ENCODE measurements at places on chromosomes 7 and 10.

DNA sequence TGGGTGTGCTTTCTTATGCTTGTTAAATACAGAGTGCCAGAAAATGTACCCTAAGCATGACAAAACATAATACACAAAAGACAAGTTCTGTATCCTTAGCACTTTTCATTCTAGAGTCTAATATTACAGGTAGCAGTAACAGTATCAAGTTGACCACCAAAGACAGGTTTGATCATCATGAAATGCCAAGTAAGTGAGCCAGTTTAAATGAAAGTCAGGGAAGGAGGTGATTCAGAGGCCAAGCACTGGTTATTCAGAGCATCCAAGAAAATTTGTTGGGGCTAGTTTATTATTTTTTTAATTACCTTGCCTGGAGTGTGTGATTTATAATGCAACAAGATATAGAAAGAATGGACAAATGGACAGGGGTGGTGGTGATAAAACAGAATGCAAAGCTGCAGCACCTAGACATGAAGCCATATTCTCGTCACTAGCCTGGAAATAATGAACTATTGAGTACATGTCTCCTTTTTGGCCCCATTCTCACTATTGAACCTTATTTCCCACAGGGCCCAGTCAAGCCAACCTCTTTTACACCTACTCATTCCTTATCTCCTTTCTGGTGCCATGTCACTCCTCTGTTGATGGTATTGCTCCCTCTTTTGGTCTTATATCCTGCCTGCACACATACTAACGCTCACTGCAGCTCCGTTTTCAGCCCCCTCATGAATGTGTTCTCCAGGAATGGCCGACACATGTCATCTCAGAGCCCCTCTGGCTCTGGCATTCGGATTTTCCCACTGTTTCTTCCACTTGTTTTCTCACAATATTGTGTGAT, 78.6 kb upstream of the GLCCI1 start:
- DNase-seq: no peak

DNA sequence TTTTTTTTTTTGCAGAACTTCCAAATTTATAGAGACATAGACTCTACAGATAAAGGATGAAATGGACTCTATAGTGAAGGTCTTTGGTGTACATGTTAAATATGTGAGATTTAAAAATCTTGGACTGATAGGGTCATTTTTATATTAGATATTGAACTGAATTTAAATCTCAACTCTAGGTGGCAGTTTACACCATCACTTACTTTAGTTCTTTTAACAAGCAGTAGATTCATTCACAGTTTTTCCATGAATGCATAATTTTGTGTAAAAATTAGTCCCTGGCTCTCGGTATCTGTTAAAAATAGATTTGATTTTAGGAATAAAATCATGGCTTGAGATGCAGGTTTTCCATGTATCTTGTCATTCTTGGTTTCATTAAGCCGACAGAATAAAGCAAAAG, 31.1 kb upstream of the SNX13 start:
- no peak for DNase-seq

GRCh38 chr7:143269251-143269650, 6.0 kb downstream of the GSTK1 start:
- no peak for DNase-seq

DNA sequence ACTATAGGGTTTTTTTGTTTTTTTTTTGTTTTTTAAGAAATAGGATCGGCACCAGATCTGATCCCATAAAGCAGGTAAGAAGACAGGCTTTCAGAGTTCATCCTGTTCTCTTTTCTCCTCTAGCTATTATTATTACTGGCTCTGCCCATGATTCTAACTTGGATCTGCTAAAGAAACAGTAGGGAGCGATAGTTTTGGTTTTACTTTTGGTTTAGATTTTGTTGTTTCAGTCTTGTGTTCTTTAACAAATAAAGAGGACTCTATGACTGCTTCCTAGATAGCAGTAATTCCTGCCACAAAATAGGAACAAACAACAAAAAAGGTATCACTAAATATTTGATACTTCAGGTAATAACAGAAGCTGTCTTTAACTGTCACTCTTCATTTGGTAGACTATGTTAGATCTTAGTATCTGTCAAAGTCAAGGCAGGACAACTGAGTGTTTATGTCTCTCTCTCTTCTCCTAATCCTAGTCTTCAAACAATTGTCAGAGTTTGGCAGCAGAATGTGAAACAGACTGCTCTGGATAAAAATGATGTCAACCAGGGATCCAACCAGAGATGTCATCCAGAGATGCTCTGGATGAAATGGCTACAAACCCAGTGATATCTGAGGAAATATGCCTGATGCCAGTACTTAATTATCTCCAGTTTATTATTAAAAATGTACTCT, 99.8 kb downstream of the KMT2C start:
- no peak for DNase-seq

DNA sequence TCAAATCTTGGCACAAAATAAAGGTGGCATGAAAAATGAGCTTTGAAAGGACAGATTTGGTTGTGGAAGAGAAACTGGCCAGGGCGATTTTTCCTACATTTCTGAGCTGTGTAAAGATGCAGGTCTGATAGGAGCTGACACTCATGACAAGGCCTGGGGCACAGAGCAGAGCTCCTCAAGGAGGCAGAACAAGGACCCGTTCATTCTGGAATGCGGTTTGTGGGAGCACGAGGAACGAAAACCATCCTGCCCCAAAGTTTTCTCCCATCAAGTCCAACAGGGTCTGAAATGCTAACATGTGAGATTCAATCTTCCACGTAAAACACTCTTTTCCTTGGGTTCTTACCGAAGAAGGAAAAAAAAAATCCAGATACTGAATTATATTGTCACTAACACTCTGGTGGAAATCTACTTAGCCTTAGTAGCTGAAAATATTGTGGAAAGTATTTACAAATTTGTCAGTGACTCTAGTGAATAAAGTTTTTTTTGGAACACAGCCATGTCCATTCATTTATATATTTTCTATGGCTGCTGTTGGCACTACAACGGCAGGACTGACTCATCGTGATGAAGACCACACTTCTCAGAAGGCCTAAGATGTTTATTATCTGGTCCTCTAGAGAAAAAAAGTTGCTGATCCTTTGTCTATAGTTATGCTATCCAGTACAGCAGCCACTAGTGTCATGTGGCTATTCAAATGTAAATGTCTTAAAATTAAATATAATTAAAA, 215.7 kb downstream of the BAMBI start:
- no peak for DNase-seq

- no peak for DNase-seq
Measured at GRCh38 chr7:32680259-32681173, 185.2 kb downstream of the AVL9 start.

DNA sequence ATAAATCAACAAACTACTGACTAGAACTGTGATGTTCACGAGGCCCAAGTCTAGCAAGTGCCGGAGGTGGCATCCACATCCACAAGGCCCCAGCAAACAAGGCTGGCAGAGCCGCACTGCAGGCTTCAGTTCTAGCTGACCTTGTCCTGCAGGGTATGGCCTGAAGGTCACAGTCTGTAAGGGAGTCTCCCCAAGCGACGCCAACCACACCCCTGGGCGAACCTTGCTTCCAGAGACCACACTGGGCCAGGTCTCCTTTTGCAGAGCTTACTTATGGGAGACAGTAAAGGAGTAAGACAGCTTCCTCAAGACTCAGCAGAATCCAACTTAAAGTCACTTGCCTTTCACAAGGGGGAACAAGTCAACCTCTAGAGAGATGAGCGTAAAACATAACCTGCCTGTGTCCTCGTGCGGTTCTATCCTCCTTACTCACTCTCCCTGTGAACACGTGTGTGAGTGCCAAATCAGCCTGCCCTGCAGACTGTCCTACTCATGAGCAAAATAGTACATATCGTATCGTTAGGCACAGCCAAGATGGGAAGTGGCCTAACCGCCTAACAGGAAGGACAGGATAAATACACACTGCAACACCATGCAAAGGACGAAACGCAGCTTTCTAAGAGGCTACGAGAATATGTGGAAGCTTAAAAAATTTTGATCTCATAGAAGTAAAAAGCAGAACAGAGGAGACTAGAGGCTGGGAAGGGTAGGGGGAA, 22.7 kb downstream of the FAM53B start:
- no peak for DNase-seq

- DNase-seq: peak; percentile 17
Measured at GRCh38 chr7:143408686-143409561, at the start of gene EPHA1. EPHA1 (minus strand) TSS chr7:143408856; CDS start chr7:143408805, 51 bp downstream.

DNA sequence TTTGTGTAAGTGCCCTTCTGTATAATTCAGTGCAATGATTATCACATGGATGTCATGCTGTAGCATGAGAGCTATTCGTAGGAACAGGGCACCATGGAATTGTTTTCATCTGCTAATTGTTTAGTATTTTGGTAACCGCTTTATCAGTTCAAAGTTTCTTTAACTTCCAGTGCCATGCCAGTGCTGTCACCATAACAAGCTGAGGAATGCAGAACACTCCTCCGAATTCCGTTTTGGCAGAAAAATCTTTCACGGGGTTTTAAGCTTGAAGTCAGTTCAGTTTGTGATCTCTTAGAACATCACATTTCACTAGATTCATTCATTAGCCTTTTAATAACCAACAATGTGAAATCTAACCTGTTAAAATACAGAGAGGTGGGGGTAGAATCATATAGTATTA, 117.2 kb upstream of the SEMA3C start:
- no peak for DNase-seq

DNA sequence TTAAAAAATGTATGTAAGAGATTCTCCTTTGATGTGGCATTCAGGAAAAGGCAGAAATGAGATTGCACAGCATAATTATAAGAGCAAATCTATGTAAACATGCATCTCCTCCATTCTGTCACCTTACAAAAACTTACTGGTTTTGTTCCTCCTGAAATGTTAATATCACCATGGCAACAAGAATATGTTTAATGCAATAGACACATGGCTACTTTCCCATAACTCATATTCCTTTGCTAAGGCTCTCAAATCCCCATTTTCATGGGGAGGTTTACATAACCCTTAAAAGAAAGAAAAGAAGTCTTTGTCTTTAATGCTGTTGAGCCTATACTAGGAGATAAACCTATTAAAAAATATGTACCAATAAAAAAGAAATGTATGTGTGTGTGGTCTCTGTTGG, 136.2 kb downstream of the ANK3 start:
- DNase-seq: no peak

DNA sequence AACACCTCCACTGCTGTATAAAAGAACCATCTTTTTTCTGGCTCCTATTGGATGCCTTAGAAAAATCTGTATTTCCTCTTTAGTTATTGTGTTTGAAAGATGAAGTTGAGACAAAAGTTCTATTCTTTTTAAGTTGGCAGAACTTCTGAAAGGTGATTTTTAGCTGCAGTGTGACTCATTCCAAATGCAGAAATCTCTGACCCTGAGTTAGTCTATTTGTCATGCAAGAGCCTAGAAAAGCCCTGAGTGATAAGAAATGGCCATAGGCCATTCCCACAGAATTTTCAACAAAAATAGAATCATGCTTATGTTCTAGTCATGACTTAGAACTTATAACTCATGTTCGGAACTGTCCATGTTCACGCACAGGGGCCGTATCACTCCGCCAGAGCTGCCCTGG, 89.1 kb downstream of the EGFR start:
- no peak for DNase-seq

DNA sequence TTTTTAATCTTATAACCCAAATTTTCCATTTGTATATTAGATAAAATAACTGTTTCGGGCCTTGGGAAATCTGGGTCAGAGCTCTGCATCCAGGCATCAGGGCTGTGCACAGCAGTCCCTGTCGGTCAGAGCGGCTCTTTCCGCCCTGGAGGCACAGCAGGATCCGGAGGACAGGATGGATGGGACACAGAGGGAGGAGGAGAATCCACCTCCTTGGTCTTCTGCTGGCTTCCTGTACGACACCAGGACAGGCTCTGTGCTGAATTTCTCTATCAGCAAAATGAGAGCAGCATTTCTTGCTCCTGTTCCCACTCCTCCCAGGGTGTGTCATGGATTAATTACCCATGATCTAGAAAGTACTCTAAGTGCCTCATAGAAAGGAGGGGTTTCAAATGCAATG, 254.9 kb downstream of the SKAP2 start:
- DNase-seq: no peak

DNA sequence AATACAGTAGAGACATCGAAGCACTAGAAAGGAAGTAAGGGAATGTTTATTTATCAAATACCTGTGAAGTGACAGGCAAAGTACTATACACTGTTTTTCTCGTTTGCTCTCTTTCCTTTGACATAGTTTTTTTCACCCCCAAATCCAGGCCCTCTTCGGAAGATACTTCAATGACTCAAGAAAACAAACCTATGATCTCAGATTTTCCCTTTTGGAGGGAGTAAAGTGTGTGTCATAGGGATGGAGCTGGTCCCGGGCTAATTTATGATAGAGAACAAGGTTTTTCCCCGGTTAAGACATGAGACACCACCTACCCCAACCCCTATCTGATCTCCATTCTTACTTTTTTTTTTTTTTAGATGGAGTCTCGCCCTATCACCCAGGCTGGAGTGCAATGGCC, 61.7 kb downstream of the MAP3K8 start:
- no peak for DNase-seq

- no peak for DNase-seq
Measured at GRCh38 chr10:119265691-119266090, 58.3 kb downstream of the GRK5 start.

DNA sequence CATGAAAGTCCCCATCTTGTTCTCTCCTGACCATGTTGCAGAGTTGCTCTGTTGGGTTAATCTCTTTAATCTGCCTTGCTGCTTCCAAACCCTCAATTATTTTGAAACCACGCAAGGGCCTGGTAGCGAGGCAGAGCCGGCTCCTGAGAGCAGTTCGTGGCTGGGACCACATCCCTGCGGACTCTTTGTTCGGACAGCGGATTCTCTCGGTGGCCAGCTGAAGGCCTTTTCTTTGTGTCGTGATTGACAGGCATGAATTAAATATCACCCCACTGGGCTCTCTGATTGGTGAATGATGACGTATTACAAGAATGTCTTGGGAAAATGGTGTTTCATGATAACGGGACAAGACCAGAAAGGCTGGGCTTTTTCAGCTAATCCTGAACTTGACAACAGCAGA, 66.9 kb upstream of the ARHGAP21 start:
- DNase-seq: no peak

DNA sequence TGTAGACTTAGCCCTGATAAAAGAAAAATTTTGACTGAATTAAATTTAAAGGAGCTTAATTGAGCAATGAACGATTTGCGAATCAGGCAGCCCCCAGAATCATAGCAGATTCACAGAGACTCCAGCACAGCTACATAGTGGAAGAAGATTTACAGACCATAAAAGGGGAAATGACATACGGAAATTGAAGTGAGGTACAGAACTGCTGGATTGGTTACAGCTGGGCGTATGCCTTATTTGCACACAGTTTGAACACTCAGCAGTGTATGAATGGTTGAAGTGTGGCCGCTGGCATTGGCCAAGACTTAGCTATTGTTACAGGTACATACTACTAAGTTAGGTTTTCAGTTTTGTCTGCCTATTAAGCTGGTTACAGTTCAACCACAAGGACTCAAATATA, 433.5 kb upstream of the CELF2 start:
- DNase-seq: no peak

GRCh38 chr7:28685644-28686417, 272.3 kb downstream of the TRIL start:
- DNase-seq: no peak

Data from stimulated activated CD8-positive, alpha-beta memory T cell treated with anti-CD3 and anti-CD28 coated beads, Interleukin-7, amount 100 ng/mL, for 4 hours (primary cell).